WTC11 (cell line): ENCODE measurements at places on chromosomes 6 and 20. TPM values are rescaled to one million over a fixed set of nuclear protein-coding genes. Genes with fewer than 3 reads are reported as not detected.
A peak's percentile ranks its signal among the peaks of the same experiment; 100 is the strongest.

DNA sequence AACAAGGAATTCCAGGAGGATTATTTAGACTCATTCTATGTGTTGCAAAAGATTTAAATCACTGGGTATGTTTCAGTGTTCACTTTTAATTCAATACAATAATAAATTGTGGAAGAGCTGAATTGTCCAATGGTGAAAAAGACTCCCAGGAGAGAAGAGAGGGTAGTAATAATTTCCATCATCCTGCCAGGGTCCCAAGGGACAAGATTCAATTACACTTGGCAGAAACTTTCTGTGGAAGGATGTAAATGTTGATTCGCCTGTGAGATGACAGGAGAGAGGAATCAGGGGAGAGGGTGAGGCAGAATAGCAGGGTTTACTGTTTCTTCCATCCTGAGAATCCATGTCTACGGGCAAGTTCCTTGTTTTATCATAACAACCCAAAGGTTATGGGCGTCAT lies 342.7 kb downstream of the ESR1 start:
- H3K27me3 ChIP-seq: no peaks in the 10 kb centered on the region
- H3K4me1 ChIP-seq: peaks cover 12% of the 10 kb centered on the region
- no peak overlapping the region for H3K4me3 ChIP-seq
- DNase-seq: no peak
- H3K27ac ChIP-seq: no peak overlapping the region

DNA sequence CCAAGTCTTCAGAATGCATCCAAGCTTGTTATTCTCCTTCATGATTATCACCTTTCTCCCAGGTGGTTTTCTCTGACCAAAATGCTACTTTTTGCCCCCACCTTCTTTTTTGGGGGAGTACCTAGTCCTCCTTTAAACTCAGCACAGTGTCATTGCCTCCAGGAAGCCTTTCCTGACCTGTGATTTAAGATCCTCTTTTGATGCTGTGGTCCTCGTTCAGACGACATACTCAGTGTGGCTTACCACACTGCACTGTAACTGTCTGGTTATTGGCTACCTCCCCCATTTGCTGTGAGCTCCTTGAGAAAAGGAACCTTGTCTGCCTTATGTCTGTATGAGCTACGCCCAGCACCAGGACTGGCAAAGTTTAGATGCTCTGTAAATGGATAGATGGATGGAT lies 14.6 kb downstream of the SAYSD1 start:
- H3K4me1 ChIP-seq: peaks cover 6% of the 10 kb centered on the region
- H3K36me3 ChIP-seq: no peaks in the 10 kb centered on the region
- no peak for DNase-seq
- no peak overlapping the region for H3K4me3 ChIP-seq

DNA sequence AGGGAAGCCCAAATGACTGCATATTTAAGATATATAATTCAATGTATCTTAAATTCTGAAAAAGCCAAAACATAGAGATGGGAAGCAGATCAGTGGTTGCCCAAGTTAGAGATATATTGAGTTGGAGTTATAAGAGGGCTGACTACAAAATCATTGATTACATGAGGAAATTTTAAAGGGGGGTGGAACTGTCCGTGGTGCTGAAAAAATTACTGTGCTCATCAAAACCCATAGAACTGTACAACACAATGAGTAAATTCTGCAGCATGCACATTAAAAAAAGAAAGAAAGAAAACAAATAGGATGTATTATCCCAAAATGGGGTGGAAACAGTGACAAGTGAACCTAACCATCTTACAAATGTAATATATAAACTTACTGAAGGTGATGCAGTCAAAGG lies 100.9 kb downstream of the FUT9 start:
- H3K4me1 ChIP-seq: no peaks in the 10 kb centered on the region
- H3K27ac ChIP-seq: no peak overlapping the region
- DNase-seq: no peak
- no peaks in the 10 kb centered on the region for H3K27me3 ChIP-seq

DNA sequence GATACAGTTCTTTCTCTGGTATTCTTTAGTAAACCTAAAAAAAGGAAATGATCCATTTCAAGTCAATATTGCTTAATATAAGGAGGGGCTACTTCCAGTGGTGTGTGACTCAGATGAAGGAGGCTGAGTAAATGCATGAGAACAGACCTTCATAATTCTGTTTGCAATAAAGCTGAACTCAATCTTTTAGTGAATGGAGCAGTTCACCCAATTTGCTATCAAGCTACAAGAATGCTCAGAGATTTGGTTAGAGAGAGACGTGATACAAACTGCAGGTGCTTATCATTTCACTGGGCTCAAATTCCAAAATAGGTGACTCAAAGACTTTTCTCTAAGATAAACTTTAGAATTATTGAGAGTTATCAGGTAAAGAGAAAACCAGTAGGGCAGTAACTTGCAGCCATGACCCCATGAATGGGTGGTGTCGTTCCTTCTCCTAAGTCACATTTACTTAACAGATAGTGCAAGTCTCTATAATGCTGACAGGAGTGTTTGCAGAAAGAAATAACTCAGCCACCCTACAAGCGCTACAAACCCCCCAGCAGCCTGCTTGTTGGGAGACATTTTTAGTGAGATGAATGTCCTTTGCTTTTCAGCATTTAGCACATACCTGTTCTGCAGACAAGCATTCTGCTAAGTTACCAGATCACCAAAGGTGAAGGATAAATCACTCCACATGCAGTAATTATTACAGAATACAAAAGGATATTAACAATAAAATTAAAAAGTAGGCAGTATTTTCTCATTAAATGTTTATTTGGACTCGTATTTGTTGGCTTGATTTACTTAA lies 16.4 kb upstream of the BLOC1S5 start:
- H3K36me3 ChIP-seq: peaks cover 55% of the 10 kb centered on the region
- peaks cover 13% of the 10 kb centered on the region for H3K4me1 ChIP-seq
- DNase-seq: no peak
- H3K4me3 ChIP-seq: no peak overlapping the region
- no peaks in the 10 kb centered on the region for H3K27me3 ChIP-seq

DNA sequence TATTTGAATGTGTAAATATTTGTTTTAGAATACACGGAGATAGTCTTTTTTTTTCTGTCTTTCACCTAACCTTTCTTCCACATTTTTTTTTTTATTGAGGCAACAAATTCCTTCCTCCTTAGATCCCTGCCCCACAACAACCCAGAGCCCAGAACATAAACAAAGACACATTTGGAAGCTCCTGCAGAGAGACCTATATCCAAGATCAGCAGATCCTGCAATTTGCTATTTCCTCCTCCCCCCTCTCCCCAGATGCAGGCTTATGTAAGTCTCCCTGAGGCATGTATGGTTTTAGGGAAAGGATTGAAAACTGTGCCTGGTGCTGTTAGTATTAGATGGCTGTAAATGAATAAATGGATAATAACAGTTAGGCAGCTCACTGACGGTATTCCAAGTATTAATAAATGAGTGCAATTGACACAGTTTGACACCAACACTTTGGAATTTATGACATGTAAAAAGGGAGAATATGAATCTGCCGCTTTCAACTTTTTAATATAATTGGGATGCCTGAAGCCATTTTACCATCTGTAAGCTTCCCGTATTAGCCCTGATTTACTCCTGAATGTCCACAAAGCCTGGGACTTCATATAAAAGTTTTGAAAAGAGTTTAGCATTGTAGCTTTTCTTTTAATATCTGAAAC lies 608.3 kb upstream of the CITED2 start:
- no peaks in the 10 kb centered on the region for H3K27me3 ChIP-seq
- DNase-seq: no peak
- H3K36me3 ChIP-seq: no peaks in the 10 kb centered on the region
- peak overlapping the region; percentile 75 for H3K27ac ChIP-seq

DNA sequence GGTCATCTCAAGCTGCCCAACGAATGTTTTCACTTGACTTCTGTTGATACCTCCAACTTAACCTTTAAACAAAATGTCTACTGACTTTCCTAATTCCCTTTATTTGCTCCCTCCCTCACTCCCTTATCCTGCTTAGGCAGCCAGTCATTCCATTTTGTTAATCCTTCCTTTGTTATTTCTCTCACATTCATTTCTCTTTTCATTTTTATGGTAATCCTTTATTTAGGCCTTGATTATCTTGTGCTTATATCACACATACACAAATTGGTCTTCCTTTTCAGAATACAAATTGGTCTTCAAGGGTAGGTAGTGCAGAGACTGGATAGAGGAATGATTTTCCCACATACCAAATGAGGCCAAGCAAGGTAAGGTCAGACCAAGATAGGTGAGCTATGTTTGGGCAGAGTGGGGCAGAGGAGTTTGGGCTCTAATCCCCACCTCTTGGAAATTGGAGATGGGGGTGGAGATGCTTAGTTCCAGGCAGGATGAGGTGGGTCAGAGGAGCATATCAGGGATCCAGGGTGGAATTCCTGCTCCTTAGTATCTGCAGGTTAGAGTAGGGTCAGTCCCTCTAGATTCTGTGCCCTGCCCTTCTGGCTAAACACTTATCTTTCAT lies 2.0 kb upstream of the SPACA1 start:
- H3K27me3 ChIP-seq: peaks cover 2% of the 10 kb centered on the region; the same call in 1 of the 2 replicates
- no peak overlapping the region for H3K4me3 ChIP-seq
- no peaks in the 10 kb centered on the region for H3K36me3 ChIP-seq
- no peak for DNase-seq
- no peak overlapping the region for H3K27ac ChIP-seq

- no peak overlapping the region for H3K27ac ChIP-seq
- no peak overlapping the region for H3K4me3 ChIP-seq
- no peak for DNase-seq
- no peaks in the 10 kb centered on the region for H3K27me3 ChIP-seq
- H3K36me3 ChIP-seq: peaks cover 27% of the 10 kb centered on the region
- peaks cover 3% of the 10 kb centered on the region; the same call in 1 of the 2 replicates for H3K4me1 ChIP-seq
Observed at GRCh38 chr20:49545572-49545971, 22.4 kb downstream of the PTGIS start.

Gene HLA-DQA1
- total RNA-seq: 0.22 to 0.92 TPM (median 0.62 TPM) in 3 replicates

Gene GSTA2
- 0.14 TPM in 1 of 3 replicates, not detected in the others for total RNA-seq

Gene ADAT2
- total RNA-seq: 12.6 to 13.3 TPM (median 12.7 TPM) in 3 replicates

Gene SLC22A7
- total RNA-seq: not detected in 3 replicates

Gene B3GALT4
- total RNA-seq: 3.2 to 5.0 TPM (median 4.1 TPM) in 3 replicates

Gene UBD
- total RNA-seq: 0.15 TPM in 1 of 3 replicates, not detected in the others

Gene SLC17A3
- total RNA-seq: not detected in 3 replicates

Gene RAB5IF
- total RNA-seq: 83.2 to 89.4 TPM (median 88.4 TPM) in 3 replicates

Gene UBE3D
- 14.0 to 17.4 TPM (median 14.7 TPM) in 3 replicates for total RNA-seq

Gene FIG4
- 21.3 to 24.8 TPM (median 24.3 TPM) in 3 replicates for total RNA-seq
